Anterior cingulate cortex (tissue), 58 donors: ENCODE measurements at places on chromosomes 11 and 22.

DNA sequence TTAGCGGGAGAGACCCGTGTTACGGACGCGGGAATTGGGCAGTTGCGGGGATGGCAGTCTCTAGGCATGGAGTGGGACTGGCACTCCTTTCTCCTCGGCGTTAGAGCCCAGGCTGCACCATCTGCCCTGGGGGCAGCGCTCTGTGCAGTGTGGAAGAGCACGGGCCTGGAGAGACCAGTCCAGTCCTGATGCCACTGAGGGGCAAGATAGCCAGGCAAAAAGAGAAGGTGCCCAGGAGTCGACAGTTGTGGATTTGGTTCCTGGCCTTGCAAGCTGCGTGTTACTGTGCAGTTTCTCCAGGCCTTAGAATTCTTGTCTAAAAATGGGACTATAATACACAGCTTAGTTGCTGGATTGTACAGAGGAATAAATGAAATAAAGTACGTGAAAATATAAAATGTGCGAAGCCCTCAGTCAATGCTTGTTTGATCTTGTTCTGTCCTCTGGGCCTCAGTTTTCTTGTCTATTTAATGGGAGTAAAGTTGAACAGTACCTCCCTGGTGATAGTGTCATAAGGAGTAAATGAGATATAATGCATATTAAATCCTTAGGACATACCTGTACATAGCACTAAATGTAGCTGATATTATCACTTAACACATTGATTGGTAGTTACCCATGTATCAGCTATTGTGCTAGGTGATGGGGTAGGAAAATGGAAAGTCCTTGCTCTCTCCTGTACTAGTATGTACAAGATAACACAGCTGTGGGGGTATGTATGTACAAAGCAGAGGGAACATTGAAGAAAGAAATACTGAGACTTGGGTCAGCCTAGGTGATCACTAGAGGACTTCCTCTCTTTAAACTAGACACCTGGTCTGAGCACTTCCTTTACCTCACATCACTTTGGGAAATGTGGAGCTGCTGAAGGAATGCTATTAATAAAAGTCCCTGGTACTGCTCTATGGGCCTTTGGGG is 1.2 kb downstream of the ATXN10 start:
- DNase-seq: no peak

- no peak for DNase-seq
Measured at GRCh38 chr11:74682731-74683278, 48.4 kb downstream of the CHRDL2 start.

GRCh38 chr11:106172386-106172991 is 95.0 kb downstream of the AASDHPPT start:
- DNase-seq: no peak

DNA sequence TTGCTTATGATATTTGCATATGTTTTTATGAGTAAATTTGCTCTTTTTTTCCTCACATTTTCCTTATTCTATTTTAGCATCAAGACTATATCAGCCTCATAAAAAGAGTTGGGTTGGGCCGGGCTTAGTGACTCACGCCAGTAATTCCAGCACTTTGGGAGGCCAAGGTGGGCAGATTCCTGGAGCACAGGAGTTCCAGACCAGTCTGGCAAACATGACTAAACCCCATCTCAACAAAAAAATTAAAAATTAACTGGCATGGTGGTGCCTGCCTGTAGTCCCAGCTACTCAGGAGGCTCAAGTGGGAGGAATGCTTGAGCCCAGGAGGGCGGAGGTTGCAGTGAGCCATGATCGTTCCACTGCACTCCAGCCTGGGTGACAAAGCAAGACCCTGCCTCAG is 148.8 kb upstream of the ANO5 start:
- DNase-seq: no peak
